ENCODE measurements at places on chromosomes 1 and 21.

DNA sequence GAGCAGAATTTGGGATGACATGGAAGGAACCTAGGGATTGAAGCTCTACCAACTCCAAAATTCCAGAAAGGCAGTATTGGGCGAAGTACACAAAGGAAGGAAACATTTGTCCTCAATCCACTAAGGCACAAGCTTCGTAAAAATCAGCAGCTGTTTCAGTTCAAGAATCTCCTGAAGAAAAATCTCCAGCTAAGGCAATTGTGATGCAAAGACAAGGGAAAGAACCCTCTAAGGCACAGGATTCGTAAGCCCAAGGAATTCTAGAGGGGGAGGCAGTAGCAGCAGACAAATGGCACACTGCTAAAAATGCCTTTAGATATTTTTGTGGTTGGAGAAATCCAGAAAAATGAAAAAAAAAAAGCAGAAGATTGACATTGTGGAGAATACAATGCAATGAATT lies 64.5 kb upstream of the PLPPR5 start:
- no peak for DNase-seq

- peak; percentile 95 for DNase-seq
Observed at GRCh38 chr1:36034692-36035091, 49.2 kb upstream of the TEKT2 start.

GRCh38 chr21:46189959-46190490 lies 5.8 kb upstream of the SPATC1L start:
- no peak for DNase-seq

DNA sequence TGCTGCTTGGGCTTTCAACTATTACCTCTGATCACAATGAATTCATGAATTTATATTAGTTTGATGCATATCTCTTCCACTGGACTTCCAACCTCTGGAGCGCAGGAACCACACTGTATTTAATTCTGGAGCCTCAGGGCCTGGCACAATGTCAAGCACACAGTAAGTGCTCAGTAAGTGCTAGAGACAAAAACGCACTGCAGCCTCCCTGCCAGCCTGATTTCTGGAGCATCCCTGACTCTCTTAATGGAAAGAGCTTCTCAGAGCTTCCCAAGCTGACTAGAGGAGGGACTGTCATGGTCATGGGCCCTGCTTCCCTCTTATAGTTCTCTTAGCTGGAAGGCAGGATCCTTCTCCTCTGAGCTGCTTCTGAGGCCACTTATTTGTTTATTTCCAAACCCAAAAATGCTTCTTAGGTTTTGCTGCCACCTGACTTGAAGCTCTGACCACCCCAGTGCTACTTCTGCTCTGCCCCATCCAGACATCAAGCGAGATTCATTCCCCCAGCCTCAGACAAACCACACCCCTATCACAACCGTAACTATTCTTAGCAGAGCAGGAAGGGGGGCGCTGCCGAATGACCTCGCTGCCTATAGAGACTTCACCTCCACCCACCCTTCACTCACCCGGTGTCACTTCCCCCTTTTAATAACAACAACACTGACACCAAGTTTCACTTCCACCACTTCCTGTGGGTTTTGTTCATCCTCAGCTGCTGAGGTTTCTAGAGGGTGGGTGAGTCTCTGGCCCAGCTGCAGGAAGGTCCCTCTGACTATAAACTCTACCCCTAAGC lies 33.6 kb downstream of the NUAK2 start:
- DNase-seq, result peak; percentile 99

DNA sequence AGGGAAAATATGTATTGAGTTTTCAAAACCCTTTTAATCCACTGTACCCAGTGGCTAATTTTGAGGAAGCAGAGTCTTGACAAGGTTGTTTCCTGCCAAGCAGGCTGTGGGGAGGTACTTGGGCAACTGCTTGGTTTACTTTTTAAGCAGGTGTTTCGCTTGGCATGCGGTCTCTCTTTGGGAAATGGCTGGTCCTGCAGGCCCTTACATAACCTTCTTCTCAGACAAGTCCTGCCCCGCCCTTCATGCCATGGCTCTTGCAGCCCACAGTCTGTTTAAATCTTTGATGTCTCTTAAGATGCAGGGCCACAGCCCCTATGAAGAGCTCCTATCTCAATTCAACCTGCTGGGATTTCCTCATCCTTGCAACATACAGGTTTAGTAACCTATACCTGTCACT lies 36.0 kb upstream of the ABCD3 start:
- no peak for DNase-seq

GRCh38 chr1:19239876-19240275 lies 11.4 kb downstream of the EMC1 start:
- peak; percentile 62 for DNase-seq

DNA sequence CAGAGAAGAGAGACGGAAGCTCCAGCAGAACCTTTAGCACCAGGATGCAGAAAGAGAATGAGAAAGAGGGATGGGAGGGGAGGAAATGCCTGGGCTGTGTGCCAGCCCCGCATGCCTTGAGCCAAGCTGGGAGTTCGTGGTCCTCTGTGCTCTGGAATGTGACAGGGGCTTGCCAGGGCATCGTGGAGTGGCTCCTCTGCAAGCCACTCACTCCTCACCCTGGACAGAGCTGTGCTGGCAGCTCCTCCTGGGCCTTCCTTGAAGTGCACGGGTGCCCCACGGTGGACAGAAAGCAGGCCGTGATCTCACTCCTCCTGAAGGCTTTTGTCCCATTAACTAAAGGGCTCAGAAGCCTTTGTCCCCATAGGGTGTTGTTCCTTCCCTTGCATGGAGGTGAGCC lies 34.8 kb upstream of the PRELP start:
- peak; percentile 65 for DNase-seq

- DNase-seq, result no peak
Observed at GRCh38 chr1:14667651-14667984, 69.1 kb downstream of the KAZN start.

DNA sequence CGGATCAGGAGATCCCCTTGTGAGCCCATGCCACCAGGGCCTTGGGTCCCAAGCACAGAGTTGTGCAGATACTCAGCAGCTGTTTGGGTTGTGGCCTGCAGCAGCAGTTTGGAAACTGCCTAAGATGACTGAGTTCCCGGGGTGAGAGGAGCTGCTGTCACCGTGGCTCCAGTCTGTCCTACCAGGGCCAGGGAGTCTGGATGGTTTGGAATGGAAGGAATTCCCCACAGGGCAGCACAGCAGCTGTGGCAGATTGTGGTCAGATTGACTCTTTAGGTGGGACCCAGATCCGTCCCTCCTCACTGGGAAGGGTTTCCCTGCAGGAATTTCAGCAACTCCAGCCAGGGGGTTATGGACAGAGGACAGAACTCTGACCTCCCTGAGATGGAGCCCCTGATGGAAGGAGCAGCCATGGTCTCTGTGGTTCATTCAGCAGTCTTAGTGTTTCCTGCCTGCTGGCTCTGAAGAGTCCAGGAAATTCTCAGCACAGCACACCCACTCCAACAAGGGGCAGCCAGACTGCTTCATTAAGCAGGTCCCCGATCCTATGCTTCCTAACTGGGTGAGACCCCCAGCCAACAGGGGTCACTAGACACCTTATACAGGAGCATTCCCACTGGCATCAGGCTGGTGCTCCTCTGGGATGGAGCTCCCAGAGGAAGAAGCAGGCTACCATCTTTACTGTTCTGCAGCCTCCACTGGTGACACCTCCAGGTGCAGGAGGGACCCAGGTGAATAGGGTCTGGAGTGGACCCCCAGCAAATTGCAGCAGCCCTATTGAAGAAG lies 51.5 kb upstream of the TNFSF4 start:
- DNase-seq, result no peak

- no peak for DNase-seq
Observed at GRCh38 chr1:33348194-33348593, 27.3 kb upstream of the A3GALT2 start.

- peak; percentile 7 for DNase-seq
Observed at GRCh38 chr1:26075421-26076144, 8.2 kb upstream of the TRIM63 start.

DNA sequence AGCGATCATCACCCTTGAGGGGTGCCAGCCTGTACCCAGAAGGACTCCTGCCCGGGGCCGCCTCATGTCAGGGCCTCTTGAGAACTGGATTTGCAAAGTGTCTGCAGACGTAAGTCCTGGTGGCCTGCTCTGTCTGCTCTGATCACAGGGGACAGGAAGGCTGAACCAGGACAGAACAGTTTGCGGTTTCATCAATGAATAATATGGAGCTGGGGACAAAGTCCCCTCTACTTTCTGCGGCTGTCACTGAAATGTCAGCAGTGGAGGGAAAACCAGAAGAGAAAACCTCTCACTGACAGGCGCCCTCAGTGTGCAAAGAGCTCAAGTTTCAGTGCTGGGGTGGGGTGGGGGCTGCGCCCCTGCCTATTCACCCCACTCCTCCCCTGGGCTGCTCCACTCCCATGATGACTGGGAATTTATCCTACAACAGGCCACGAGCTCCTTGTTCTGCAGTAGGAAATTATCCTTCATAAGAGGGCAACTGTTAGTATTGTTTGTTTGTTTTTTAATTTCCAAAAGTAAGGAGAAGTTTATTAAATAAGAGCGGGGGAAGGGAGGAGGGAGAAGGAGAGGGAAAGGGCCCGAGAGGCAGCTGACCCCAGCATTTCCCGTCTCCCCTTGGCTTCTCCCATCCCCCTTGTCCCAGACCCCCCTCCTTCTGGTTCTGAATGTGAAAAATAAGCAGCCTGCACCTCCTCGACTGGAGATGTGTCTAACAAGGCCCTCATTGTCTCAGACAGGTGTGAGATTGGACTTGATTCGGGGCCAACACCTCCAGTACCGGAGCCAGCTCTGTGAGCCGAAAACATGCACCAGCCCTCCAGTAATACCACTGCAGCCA lies 149.2 kb downstream of the CLIC6 start:
- no peak for DNase-seq

DNA sequence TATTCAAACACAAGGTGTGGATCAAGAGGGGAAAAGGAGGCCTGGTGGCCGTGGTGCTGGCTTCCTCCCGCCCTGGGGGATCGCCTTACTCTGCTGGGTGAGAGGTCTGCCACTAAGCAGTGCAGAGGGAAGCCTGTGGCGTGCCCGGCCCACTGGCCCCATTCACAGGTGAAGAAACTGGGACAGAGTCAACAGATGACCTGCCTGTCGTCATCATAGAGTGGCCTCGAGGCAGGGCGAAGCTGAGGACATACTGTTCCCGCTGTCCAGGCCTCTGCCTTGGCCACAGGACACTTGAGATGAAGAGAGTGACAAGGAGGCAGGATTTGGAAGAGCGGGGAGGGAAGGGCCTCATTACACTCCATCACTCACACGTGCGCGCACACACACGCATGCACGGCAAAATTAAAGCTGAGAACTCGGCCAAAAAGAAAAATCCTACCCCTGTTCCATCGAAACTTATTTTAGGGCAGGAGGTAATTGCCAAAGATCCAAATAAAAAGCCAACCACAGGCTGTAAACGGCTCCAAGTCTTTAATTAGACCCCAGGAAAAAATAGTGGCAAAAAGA lies 50.5 kb downstream of the CASZ1 start:
- no peak for DNase-seq

DNA sequence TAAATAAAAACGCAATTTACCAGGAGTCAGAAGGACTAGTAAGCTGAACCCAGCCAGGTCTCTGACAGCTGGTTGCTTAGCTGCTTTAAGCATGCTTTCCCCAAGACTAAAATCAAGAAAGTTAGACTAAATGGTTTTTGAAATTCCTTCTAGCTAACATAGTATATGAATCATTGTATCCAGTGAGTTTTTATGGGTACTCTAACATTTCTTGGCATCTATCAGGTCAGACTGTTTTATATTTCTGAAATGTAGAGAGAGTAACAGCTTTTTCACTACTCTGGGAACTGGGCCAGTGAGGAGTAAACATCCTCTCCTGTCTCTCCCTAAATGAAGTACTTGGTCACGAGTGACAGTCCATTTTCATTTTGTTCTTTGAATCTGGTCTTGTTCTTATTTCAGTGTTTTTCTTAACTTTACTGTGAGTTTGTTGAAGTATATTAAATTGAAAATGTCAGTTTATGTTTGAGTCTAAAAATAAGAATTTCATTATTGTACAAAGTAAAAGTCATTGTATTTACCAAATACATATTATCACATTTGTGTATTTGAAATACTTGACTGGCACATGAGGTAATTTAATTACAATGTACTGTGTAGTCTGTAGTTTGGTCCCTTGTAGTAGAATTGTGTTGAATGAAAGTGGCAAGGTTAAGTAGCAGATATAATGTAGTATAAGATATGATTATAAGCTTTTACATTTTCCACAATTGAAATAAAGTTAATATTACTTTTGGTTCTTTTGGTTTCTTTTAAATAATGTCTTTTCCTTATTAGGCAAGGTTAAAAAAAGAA lies 47.6 kb downstream of the PKN2 start:
- no peak for DNase-seq

GRCh38 chr1:96872757-96873156 lies 151.2 kb downstream of the PTBP2 start:
- DNase-seq, result no peak

DNA sequence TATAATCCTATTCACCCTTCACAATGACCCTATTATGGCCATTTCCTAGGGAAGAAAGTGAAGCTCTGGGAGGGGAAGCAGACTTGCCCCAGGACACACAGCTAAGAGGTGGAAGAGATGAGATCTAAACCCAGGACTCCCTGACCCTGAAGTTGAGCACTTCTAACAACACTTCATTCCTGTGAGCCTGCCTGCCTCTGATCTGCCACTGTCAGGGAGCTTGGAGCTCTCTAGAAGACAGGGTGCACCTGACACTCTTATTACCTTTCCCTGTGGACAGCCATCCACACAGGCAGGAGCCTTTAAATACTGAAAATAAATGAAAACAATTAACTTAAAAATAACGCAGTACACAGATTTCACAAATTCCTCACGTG lies 599 bp downstream of the MKNK1 start:
- DNase-seq, result no peak

DNA sequence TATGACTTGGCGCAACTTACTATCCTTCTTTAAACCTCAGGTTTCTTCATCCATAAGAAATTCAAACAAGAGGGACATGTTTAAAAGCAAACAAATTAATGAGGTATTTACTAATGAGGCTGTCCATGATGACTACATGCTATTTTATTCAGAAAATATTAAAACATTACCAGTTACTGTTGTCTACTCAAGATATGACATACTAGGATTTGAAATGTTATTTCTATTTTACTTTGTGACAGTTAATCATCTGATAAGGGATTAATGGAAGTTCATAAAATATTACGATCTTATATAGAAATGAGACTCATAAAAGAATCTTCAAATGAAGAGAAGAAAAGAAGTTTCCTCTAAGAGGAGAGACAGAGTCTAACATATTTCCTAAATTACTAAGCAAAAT lies 80.1 kb downstream of the SPATA6 start:
- no peak for DNase-seq
